ENCODE measurements at places on chromosomes 1 and 21.

GRCh38 chr21:25343774-25344545 is 263.3 kb downstream of the MRPL39 start:
- DNase-seq: no peak

GRCh38 chr1:13759072-13759471 is 59.1 kb downstream of the PRDM2 start:
- peak; percentile 95 for DNase-seq

DNA sequence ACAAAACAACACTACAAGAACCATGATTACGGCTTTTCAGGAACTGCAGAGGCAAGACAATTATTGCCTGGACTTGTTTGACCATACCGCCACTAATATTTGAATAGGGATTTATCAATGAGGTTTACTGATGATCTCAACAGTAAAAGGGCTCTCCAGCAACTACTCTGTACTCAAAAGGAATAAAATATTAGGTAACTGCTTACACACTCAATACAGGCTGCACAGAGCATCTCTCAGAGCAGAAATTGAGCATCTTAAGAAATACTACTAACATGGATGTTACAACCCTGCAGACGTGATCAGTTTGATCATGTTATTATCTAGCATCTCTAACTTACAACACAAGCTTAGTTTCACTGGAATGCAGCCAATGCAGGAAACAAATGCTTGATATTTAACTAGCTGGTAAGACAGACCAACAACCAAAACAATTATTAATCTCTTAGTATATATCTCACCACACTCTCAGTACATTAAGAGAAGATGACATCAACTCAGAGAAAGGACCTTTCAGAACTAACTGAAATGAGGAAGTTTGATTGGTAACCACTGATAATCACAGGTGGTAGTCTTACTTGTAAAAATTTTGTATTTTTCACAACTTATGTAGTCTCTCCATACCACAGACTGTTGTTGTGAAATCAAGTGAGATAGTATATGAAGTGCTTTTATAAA is 52.2 kb downstream of the PUM1 start:
- DNase-seq: no peak

DNA sequence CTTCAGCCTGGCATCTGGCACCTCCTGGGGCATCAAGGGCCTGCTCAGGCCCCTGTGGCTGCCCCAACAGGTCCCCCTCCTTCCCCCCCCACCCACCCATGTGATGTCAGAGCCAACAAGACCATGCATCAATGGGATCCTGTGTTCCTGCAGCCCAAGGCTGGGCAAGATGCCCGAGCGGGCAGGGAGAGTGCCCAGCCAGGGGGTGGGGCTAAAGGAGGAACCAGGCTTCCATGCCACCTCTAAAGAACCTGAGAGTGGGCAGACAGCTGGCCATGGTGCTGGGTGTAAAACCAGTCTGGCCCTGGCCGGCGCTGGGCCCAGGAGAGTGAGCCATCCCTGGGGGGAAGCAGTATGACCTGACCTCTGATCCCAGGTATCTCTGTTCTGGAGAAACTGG is 7.6 kb downstream of the COL16A1 start:
- no peak for DNase-seq

DNA sequence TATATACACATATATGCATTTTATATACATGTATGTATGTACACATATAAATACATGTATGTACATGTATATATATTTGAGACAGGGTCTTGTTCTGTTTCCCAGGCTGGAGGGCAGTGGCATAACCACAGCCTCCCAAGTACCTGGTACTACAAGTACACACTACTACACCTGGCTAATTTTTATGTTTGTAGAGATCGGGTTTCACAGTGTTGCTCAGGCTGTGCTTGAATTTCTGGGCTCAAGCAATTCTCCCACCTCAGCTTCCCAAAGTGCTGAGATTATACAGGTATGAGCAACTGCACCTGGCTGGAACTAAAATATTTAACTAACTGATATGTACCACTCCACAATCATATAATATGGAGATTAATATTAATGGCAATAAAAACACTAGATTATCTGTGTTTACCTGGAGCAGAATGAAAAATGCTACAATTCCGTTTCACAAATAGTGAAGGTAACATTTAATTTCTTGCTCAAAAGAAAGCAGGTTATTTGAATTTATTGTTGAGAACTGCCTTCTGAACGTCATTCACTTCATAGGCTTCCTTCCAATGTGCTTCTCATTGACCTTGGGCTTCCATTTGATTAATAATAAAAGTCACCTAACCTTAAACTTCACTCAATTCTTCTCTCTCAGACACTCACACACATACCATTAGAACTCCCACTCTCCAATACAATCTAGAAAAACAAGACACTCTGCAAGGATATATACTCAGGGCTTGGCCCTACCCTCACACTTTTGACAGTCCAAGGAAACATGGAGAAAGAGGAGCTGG is 57.0 kb downstream of the PTGER3 start:
- peak; percentile 11 for DNase-seq

DNA sequence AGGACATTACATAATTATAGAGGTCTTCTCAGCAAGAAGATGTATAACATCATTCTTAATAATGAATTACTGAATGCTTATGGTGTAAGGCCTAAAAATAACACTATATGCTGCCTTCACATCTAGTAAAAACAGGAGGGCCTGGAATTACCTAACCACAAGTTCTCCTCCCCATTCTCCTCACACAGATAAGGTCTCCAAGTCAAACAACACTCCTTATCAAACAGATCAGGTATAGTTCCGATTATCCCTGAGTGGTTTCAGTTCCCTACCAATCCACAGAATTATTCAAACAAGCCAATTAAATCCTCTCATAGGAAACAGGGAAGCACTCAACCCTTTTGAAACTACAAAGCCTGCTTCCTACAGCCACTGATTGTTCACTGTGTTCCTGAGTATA is 4.0 kb upstream of the AGBL4 start:
- no peak for DNase-seq

- no peak for DNase-seq
Observed at GRCh38 chr1:194055536-194055935, 869.1 kb upstream of the B3GALT2 start.

All from PC-3 (cell line).